Brain (organoid and tissue), 16 donors: ENCODE measurements at places on chromosomes 6 and 20.

GRCh38 chr6:15256538-15257271, 10.8 kb downstream of the JARID2 start:
- DNase-seq: no peak

GRCh38 chr20:8156235-8157079, 24.4 kb downstream of the PLCB1 start:
- DNase-seq: no peak

DNA sequence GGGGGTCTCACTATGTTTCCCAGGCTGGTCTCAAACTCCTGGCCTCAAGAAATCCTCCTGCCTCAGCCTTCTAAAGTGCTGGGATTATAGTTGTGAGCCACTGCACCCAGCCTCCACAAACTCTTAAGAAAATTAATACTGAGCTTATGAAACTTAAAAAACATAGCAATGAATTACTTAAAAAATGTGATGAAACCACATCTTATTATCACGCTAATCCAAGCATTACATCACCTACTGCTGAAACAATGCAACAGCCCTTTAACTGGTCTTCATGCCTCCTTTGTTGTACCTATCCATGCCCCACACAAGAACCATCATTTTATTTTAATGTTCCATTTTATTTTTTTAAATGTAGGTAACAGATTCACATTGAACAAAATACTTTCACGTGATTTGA, 24.9 kb downstream of the SESN1 start:
- no peak for DNase-seq

GRCh38 chr6:11364971-11365397, 132.5 kb upstream of the NEDD9 start:
- DNase-seq: no peak

GRCh38 chr6:80467408-80467807, 360.9 kb downstream of the BCKDHB start:
- DNase-seq: no peak
